ENCODE measurements at places on chromosomes 7 and 10.

DNA sequence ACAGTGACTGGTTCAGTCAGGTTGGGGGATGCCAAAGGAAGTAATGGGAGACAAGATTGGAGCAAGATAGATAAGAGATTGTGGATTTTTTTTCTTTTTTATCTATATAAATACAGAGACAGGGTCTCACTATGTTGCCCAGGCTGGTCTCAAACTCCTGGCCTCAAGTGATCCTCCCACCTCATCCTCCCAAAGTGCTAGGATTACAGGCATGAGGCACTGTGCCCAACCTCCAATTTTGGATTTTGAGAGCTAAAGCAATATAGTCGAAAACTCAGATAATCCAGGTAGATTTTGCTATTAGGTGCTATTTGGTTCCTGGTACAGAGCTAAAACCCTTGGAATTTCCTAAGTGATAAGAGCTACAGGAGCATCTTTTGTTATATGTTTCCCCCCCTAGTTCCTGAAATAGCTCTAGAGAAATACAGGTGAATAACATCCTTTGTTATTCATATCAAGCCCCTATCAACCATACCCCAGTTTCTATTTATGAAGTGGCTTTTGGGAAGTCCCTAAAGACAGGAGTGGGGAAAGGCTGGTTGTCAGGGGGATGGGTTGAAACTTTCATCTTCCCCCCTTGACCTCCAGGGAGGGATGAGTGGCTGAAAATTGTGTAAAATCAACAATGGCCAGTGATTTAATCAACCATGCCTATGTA lies 151.2 kb downstream of the CFTR start:
- no peak for DNase-seq

- DNase-seq = no peak
Measured at GRCh38 chr10:60549686-60550085, 160.0 kb upstream of the ANK3 start.

- DNase-seq = no peak
Measured at GRCh38 chr10:57624066-57624465, 643.6 kb downstream of the IPMK start.

DNA sequence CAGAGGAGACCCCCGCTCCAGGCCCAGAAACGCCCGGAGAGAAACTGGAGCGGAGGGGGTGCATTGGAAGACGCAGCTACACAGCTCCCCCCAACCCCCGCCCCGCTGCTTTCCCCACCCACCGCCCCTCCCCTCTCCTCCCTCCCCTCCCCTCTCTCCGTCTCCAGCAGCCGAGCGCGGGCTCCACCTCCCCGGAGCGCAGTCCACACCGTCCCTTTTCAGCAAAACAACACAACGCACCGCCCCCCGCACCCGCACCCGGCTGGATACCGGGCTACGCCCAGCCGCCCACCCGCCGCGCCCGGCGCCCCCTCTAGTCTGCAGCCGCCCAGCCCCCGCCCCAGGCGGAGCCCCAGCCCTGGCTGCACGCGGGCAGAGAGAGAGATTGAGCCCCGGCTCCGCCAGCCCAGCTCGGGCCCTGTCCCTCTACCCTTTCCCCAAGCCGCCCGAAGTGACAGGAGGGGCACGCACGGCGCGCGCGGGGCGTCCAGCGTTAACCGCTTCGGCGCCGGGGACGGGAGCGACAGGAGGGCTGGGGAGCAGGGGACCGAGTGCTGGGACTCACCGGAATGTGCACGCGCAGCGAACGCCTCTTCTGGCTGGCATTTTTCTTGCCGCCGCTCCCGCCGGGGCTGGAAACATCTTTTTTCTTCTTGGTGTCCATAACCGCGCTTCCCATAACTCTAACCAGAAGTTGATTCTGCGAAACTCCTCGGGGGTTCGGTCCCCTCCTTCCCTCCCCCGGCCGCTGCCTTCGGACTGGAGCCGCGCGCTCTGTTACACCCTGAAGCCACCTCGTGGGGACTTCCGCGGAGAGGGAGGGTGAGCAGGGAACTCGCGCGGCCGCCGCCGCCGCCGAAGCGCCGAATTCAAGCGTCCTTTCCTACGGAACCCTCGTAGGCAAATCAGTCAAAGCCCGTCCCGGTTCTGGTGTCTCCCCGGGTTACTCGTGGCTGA lies 695 bp downstream of the PRKAG2 start:
- DNase-seq = peak; percentile 86

GRCh38 chr10:96339383-96339782 lies 19.4 kb downstream of the OPALIN start:
- DNase-seq = no peak

- no peak for DNase-seq
Measured at GRCh38 chr7:108028111-108028510, 25.1 kb upstream of the LAMB1 start.

DNA sequence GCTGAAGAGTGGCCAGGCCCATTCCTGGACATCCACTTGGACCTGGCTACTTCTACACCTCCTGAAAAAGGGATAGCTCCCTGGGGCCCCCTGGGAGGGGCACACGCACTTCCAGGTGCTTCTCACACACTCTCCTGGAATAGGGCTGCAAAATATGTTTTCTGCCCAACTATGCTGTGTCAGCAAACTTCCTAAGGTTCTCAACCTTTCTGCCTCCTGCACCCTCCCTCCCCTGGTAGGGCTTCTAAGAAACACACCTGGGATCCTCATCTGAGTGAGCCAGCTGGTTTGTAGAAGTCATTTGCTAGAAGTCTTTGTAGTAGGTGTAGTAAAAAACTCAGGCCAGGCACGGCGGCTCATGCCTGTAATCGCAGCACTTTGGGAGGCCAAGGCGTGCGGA lies 136.5 kb downstream of the ZMYND11 start:
- DNase-seq = no peak

DNA sequence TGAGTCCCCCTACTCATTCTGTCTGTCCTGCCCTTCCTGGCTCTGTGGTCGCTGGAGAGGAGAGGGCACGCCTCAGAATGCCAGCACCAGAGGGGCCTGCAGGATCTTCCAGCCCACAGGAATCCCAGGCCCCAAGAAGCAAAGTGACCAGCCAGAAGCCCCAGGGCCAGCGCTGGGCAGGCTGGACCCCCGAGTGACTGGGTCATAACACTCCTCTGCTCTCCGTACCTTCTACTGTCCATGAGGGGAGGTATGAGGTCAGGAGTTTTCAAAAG lies 102.6 kb upstream of the GPR26 start:
- DNase-seq = peak; percentile 18

GRCh38 chr10:76358743-76359395 lies 927.4 kb downstream of the LRMDA start:
- DNase-seq = no peak

- DNase-seq = no peak
Measured at GRCh38 chr7:105224884-105225651, 163.7 kb downstream of the SRPK2 start.

DNA sequence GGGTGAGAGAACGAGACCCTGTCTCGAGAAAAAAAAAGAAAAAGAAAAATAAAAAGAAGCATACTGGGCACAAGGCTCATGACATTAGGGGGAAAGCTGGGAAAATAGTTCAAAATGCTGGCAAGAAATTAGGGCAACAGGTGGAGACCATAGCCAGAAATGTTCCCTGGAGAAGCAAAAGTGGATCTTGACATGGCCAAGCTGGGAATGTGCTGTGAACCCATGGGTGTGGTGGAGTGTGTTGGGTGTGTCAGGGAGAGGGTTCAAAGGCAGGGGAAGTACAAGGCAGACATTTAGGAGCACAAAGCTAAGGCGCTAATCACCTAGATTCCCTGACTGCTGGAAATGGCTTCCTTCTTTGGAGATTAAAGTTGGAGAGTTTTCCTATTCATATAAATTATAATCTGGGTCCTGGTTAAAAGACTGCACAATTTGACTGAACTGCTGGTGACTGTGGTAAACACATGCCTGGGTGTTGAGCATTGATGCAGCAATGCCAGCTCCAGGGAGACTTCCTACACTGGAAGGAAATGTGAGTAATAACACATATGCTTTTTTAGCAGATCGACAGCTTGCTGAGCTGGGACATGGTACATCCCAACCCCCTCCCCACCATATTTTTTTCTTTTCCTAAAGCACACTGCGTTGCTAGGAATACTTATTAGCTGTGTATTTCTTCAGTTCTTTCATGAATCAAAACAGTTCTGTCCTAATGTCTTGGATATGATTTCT lies 70.1 kb upstream of the ARHGAP21 start:
- DNase-seq = no peak

DNA sequence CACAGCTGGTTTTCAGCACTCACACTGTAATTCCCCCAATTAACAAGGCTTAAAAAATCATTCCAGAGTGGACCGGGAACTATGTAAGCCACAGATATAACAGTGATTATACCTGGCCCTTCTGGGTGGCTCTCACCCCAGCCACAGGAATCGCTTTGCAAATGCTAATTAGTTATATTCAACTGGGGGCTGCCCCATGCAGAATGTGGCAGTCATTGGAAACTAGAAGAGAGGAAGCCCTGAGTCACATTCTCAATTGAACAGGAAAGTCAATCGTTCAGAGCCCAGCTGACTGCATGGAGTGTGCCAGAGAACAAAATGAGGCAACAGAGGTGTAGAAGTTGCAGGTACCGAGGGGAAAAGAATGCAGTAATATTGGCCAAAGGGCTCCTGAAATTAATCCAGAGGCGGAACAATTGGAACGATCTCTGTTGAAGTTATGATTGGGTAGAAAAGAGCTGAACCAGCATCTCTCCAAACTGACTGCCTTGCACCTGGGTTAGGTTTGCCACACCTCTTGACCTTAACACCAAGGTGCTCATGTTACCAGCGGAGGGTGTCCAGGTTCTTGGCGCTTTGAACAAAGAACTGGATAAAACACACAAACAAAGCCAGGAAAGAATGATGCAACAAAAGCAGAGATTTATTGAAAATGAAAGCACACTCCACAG lies 909.7 kb upstream of the AUTS2 start:
- DNase-seq = no peak

DNA sequence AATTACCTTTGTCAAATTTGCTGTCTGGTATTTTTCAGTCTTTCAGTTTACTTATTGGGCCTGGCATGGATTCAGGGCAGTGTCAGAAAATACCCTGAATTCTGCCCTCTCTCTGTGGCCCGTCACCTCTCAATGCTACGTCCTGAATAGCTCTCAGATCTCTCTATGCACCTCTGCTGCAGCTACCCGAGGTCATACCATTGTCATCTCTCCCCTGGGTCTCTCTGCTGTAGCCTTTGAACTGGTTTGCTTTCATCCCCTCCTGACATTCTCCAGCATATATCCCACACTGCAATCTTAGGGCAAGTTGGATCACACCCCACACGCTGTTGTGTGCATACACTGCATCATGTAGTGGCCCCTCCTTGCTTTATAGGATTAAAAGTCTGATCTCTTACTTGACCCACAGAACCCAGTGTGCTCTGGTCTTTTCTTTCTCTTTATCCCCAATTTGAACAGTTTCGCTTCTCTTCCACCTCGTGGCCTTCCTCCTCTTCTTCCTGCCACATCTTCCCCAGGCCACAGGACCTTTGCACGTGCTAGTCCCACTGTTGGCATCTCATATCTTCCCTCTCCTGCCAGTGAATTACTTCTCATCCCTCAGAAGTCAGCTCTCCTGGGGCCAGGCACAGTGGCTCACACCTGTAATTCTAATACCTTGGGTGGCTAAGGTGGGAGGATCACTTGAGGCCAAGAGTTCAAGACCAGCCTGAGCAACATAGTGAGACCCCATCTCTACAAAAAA lies 372.9 kb downstream of the GALNT17 start:
- DNase-seq = no peak

DNA sequence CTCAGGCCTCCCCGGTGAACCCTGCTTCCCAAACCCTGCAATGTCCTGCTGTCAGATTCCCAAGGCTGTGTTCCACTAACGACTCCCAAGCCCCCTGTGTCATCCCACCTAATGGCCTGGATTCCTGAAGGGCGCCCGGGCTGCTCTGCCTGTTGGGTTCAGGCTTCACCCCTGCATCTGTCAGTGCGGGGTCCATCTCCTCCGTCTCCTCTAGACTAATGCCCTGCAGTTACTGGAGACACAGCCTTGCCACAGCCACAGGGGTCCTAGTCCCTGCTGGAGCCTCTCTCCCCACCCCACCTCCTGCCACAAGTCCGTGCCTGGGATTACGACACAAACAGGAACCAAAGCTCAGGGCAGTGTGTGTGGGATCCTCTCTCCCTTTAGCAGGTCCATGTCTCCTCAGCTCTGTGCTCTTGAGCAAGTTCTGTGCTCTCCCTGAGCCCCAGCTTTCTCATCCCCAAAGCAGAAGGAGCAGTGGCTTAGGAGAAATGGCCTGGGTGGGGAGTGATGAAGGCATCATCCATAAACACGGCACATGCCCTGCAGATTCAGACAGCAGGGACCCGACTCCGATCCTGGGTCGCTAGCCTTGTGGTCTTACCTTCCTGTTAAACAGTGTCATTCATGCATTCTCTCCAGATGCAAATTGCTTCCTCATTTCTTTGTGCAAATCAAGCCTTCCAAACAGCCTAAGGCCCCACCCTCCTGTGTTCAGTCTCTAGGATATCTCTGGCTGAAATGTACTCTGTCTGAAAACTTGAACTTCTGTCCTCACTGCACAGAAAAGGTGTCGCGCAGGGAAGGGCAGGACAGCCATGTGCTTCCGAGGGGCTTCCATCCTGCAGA lies 8.2 kb upstream of the RBP3 start:
- no peak for DNase-seq

DNA sequence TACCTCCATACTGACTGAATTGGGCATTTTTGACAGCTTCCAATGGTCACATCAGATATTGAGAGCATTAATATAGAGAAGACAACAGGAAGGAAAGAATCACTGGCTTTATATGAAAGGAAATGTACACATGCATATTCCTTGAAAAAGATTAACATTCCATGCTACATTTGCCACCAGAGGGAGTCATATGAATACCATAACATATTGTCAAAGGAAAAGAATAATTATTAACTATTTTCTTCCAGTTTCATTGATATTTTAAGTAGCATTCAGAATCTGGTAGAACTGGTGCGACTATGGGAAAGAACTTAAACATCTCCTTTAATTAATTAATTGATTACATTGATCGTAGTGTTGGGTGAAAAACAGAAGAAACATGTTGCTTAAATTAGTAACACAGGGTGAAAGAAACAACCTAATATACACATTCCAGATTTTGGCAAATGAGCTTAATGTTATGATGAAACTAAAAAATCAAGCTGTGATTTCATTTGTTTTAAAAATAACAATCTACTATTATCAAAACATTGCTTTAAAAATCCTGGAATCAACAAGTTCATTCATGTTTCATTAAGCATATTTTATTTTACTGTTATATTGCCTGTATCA lies 71.5 kb downstream of the GPR85 start:
- no peak for DNase-seq

DNA sequence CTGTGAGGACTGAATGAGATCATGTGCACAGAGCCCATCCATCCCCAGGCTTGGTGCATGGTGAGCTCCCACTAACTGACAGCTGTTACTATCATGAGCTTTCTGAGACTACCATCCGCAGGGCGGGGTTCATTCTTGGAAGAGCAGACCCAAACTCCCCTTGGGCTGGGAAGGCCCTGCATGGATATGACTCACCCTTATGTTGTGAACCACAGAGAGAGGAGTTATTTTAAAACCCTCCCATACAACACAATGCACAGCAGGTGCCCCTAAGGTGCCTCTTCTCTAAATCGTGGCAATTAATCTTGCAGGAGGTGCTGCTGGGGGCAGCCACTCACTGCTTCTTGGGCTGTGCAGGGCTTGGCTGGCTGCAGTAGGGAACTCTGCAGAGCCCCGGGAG lies 219.1 kb downstream of the GFRA1 start:
- DNase-seq = no peak

Measured in ureter (tissue), 1 donor.